GM03348 (cell line): ENCODE measurements at places on chromosomes 6 and 20.

DNA sequence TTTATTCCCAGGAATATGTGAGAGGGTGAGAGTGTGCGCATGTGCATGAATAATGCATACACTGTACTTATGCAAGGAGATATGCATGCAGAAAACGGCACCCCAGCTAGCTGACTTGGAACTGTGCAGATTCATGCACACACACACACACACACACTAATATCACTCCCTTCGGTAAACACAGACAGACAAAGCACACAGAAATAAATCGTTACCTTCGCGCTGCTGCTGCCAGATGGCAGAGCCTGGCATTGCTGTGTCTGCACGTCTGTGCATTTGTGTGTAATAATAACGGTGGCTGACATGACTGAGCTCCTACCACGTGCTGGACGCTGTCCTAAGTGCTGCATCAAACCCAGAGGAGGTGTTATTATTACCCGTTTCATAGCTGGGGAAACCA lies 36.8 kb downstream of the PREX1 start:
- no peak for DNase-seq

DNA sequence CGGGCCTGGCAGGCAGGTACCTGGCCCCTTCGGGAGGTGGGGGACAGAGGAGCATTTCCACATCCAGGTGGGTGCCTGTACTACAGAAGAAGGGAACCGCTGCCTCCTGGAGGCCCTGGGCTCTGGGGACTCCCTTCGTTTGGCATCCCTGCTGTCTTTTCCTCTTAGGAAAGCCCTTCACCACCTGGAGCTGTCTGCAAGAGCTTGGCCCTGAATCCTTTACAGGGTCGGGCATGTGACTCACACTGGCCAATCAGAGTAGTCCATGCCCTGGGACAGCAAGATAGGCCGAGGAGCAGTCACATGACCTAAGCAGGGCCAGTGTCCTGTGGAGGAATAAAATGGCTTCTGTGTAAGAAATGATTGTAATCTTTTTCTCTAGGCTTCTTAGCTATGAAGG lies 224.9 kb downstream of the ANKRD60 start:
- no peak for DNase-seq

DNA sequence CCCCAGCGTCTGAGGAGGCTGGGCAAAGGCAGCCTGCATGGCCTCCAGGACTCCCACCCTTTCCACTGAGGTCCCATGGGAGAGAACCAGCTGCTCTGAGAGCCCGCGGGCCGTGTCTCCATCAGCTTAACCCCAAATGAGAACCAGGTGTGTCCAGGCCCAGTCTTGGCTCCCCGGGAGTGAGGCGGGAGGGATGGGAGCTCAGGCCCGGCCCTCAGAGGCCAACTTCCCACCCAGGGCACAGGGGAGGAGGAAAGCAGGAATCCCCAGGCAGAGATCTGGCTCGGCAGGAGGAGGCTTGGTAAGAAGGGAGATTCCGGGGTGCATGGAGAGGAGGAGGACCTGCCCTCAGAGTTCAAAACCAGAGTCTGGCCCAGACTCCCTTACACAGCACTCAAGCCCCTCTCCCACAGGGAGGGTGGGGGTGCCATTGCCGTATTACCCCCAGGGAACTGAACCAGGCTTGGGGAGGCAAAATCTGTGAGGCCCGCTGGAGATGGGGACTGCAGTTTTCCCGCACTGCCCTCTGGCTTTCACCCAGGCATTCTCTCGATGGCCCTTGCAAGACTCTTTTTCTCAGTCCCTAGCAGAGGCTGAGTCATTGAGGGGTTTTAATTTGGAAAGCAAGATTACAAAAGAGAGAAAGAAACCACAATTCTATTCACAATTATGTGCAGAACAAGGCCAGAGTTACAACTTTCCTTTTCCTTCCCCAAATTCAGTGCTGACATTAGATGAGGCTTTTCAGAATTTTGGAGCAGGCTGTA lies 17.1 kb downstream of the FOXF2 start:
- peak; percentile 38 for DNase-seq

- DNase-seq, result peak; percentile 86
These were observed 102.7 kb downstream of the SLC23A2 start for GRCh38 chr20:4898282-4899244.

GRCh38 chr6:144063744-144064401 lies 31.5 kb downstream of the SF3B5 start:
- peak; percentile 83 for DNase-seq

DNA sequence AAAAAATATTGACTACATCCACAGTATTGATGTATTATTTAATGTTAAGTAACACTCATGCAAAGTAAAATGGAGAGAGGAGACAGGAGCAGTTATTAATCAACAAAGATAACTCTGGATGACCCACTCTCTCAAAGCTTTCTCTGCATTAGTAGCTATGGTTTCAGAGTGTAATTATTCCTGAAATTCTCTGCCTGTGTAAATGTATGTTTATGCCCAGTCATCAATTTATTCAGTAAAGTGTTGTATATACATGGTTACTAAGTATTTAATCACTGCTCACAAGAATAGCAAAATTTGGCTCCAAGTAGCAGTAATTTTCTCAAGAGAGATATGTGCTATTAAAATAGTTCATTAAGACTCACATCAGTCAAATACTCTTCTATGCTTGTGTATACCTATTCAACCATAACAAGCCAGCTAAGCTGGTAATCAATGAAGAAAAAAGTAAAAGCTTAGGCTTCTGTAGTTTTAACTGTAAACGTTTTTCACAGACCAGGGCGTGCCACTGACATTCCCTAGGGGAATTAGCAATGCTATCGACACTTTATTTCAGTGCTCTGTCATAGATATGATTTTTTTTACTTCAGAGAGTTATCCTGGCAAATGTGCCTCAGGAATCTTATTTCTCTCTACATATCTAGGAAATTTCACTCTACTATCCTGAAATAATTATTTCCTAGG lies 54.0 kb upstream of the RAB32 start:
- no peak for DNase-seq

GRCh38 chr6:13447949-13448724 lies 39.3 kb downstream of the GFOD1 start:
- DNase-seq, result no peak

DNA sequence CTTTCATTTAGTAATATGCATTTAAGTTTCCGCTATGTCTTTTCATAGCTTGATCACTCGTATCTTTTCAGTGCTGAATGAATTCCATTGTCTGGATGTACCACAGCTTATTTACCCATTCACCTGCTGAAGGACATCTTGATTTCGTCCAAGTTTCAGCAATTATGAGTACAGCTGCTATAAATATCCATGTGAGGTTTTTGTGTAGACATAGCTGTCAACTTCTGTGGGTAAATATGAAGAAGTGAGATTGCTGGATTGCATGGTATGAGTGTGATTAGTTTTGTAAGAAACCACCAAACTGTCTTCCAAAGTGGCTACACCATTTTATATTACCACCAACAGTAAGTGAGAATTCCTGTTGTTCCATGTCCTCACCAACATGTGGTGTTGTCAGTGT lies 79.2 kb upstream of the STMND1 start:
- no peak for DNase-seq

- DNase-seq, result no peak
These were observed 458.4 kb downstream of the TBC1D32 start for GRCh38 chr6:120875900-120876299.

- no peak for DNase-seq
These were observed 33.2 kb upstream of the NCOA3 start for GRCh38 chr20:47468290-47469050.

- no peak for DNase-seq
These were observed 42.6 kb downstream of the UBE2V1 start for GRCh38 chr20:50070361-50070760.

GRCh38 chr20:50478162-50478990 lies 31.8 kb upstream of the PTPN1 start:
- peak; percentile 73 for DNase-seq

GRCh38 chr6:20404641-20405032 lies 3.0 kb downstream of the E2F3 start:
- peak; percentile 69 for DNase-seq

GRCh38 chr6:30149858-30150550 lies 11.0 kb downstream of the TRIM10 start:
- DNase-seq, result no peak

- DNase-seq, result peak; percentile 91
These were observed 1.1 kb upstream of the JAG1 start for GRCh38 chr20:10674684-10675449.

GRCh38 chr6:113065611-113066010 lies 718.5 kb downstream of the RFPL4B start:
- DNase-seq, result no peak

GRCh38 chr6:154070657-154071056 lies 31.6 kb downstream of the OPRM1 start:
- DNase-seq, result no peak

- DNase-seq, result no peak
These were observed 81.5 kb downstream of the CEBPB start for GRCh38 chr20:50272030-50272723.

DNA sequence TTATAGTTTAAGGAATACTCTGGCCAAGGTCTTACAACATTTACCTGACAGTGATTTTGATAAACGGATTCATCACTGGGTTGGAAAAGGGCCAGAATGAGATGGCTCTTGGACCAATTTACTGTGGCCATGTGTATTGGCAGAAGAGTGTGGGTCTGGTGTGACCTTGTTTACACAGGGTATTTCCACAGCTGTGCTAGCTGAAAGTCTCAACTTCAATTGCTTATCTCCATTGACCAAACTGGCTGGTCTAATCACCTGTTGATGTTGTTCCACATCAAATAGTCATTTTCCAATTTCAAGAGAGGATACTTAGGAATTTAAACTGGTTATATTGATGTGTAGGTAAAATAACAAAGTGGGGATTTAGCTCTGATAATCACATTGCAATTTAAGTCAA lies 501.6 kb upstream of the MAP3K7 start:
- DNase-seq, result no peak

GRCh38 chr20:24744747-24745146 lies 204.3 kb upstream of the CST7 start:
- DNase-seq, result no peak

DNA sequence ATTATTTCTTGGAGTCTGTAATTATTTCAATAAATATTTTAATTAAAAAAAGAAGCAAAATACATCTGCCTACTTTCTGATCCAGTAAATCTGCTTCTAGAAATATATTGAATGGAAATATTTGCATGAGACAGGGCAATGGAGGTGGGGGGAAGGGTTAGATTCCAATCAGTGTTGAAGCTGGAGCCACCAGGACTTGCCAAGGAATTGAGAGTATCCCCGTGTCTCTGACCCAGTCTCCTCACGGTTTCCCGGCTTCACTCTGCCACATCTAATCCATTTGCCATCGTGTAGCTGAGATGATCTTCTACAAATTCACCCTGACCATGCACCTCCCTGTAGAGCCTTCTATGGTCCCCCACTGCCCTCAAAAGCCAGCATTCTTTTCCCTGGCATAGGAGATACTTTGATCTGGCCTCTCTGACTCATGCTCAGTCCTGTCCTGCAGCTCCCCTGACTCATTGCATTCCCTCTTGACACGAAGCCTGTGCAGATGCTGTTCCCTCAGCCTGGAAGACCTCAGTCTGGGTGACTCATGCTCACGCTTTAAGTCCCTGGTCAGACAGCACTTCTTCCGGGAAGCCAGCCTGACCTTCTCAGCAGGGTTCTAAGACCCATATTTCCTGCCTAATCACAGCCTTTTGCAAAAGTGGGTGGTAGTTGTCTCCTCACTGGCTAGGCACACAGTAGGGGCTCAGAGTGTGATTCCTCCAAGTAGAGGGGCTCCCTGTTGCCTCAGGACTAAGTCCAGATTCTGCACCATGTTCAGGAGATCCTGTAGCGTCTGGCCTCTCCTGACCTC lies 23.0 kb upstream of the FKBP1A start:
- DNase-seq, result peak; percentile 76

DNA sequence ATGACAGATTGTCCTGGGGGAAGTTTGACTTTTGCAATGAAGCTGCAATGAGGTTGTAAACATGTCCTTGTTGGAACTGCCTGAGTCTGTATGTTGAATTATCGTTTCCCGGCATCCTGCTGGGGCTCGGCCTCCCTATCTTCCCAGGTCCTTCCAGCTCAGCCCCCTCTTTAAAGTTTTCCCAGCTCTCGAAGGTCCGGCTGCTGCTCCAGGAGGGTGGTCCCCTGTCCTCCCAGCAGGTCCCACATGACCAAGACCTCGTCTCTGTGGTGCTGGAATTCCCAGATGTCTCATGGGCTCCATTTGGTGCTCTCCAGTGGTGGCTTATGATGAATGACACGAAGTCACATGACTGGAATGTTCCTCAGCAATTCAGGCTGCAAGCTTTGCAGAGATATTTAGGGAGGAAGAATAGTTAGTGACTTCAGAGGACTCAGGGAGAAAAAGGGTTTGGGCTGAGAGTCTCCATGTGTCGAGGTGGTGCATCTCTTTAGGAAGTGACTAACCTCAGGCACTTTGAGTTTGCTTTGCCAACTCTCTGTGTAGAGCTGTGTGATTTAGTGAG lies 21.4 kb downstream of the SMOC2 start:
- DNase-seq, result no peak

DNA sequence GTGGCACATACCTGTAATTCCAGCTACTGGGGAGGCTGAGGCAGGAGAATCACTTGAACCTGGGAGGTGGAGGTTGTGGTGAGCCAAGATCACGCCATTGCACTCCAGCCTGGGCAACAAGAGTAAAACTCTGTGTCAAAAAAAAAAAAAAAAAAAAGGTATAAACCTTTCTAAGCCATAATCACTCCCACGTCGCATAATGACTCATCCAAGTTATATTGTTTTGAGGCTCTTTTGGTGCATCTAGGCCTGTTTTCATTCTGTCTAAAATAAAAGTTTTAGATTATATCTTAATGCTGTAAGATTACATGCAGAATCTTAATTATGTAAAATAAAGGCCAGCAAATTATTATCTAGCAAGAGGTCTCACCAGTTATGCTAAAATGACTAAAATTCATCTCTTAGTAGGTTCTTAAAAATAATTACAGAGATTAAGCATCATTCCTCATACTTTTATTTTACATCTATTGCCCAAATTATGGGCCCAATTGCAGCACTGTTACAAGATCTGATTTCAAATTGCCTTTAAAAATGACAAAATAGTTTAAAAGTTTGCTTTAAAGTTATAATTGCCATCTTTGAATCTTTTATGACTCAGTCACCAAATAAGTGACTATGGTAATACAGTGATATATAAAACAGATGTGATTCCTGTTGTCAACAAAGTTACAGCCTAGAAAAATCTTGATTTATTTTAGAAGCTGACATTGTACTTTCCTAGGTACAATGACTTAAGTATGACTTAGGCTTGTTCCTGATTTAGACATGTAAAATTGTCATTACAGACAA lies 10.4 kb upstream of the SUMO4 start:
- DNase-seq, result peak; percentile 13

DNA sequence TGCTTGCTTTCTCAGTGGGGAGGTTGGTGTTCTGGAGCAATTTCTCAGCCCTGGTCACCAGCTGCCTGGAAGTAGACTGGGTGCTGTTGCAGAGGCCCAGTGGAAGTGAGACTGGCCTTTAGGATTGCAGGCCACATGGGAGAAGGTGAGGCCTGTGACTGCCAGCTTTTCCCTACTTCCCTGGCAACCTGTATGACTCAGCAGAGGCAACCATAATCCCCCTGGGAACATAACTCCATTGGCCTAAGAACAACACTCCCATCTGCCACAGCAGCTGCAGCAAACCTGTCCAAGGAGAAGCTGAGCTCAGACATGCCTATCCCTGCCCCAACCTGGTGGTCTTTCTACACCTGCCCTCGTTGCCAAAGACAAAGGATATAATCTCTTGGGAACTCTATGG lies 473.5 kb upstream of the SPTLC3 start:
- no peak for DNase-seq

- DNase-seq, result no peak
These were observed 53.5 kb downstream of the CARMIL1 start for GRCh38 chr6:25332655-25333071.
